ENCODE measurements at places on chromosomes 5 and 9. TPM values are rescaled to one million over a fixed set of nuclear protein-coding genes. Genes with fewer than 3 reads are reported as not detected.

DNA sequence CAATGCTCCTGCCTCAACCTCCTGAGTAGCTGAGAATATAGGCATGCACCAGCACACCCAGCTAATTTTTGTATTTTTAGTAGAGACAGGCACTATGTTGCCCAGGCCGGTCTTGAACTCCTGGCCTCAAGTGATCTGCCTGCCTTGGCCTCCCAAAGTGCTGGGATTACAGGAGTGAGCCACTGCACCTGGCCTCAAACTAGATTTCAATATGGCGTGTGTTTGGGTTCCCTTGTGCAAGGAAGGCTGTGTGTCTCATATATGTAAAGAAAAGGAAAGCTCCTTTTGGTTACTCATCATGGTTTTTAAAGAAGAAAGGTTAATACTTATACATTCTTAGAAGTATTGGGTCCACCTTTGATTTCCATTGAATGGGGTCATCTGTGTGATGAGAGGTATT, 70.7 kb downstream of the ANKRD33B start:
- DNase-seq: no peak

GRCh38 chr5:146753641-146754040, 124.9 kb downstream of the PPP2R2B start:
- DNase-seq: no peak

GRCh38 chr9:28064241-28064815, 491.0 kb upstream of the C9orf72 start:
- DNase-seq: no peak

DNA sequence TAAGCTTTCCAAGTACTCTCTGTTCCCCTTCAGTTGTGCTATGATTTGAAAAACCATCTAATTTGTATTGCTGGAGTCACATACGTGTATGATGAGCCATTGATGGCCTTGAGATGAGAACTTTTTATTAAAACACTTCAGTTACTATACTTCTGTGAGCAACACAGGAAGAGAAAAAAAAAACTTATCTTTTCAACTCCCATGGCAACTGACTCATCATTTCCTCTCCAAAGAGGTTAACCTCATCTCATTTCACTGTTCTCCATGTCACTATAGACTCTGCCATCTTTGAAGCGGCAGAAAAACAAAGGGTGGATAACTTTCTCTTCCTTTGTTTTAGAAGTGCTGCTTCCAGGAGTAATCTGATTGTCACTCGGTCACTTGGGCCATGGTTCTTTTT, 104.3 kb upstream of the PCSK1 start:
- DNase-seq: no peak

DNA sequence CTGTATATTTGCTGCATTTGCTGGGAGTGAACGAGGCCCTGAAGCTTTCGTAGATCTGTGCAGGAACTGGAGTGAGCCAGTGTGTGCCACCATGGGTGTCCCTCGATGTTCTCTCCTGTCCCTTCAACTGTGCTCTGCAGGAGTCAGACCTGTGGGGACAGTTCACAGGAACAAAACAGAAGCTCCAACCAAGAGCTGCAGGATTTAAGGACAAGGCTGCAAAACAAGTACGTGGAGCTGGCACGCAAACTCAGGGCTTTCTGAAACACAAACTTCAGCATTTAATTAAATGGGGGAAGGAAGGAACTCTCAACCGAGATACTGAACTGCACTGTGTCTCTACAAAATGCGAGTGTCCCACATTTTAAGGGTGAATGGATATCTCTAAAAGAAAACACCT, 24.2 kb downstream of the BASP1 start:
- no peak for DNase-seq

- DNase-seq: no peak
Measured at GRCh38 chr5:98997000-98997399, 68.2 kb upstream of the CHD1 start.

GRCh38 chr5:1824109-1824821, 23.1 kb downstream of the NDUFS6 start:
- no peak for DNase-seq

The HSPA5 gene
- 146 TPM for polyA plus RNA-seq

The ZFP2 gene
- 4.3 TPM for polyA plus RNA-seq

The PAEP gene
- polyA plus RNA-seq: 0.56 TPM
